SJSA1 (cell line): ENCODE measurements at places on chromosomes 16 and 17. TPM values are rescaled to one million over a fixed set of nuclear protein-coding genes. Genes with fewer than 3 reads are reported as not detected.
A peak's percentile ranks its signal among the peaks of the same experiment; 100 is the strongest.

GRCh38 chr17:36152639-36153120 lies 23.8 kb downstream of the TBC1D3B start:
- no peak for DNase-seq

DNA sequence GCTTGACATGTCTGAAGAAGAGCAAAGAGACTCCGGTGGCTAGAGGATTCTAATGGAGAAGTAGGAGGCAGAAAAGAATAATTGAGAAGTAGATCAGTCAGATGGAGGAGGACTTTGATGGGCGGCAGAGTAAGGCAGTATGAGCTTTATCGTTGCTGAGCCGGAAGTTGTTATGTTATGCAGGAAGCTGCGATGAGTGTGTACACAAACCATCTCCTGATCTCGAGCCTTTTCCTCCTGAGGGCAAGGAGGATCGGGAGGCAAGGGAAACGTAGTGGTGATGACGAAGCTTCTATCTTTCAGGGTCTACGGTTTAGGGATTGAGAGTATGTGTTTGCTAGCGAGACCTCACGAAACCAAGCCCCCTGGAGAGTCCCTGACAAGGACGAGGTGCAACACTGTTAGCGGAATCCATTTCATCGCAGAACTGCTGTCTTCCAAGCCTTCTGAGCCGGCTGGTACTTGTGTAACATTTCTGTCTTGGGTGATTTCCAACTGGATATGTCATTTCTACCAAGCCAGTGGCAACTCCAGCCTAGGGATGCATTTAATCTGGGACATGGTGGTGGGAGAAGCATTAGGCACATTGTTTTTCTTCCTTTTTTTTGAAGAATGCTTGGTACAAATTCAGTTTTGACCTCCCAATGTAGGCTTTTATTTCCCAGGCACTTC lies 45.5 kb downstream of the RBFOX1 start:
- DNase-seq: no peak

- DNase-seq: peak; percentile 4
These were observed 9.7 kb downstream of the C16orf54 start for GRCh38 chr16:29736112-29736511.

TEKT3 gene
- 1.0 TPM in 1 of 2 replicates, not detected in the other for total RNA-seq

DNA sequence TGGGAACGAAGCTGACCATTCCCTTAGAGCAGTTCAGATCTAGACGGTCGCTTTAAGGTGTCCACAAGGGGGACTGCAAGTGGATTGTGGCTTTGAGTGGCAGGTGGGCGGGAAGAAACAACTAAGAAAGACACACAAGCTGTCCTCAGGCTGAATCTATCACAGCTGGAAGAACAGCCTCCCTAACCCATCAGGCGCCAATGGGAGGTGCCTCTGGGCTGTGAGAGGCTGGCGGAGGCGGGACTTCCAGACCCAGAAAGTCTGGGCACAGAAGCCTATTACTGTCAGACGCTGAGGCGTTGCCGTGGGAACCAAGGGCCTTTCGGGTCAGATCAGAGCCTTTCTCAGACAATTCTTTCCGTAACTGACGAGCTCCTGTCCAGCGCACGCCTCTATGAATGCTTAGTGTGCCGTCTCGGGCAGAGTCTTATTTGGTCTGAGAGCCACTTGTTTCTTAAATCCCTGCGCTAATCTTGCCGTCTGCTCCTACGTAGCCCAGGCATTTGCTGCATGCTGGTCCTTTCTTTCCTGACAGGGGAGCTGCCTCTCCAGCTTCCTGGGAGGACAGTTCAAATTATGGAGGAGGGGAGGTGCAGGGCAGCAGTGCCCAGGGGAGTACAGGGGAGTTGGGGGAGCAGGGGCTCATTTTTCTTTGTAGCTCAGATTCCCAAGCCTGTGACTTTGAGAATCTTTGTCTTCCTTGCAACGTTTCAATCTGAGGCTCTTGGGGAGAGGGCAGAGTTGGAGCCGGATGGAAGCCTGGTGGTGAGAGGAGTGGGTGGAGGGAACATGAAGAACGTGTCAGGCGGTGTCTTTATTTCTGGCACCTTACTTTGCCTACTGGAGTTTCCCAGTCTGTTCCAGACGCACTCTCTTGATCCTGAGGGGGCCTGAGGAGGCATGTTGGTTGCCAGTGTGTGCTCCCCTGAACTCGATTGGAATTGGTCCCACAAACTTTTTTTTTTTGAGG lies 618.7 kb downstream of the KCNJ18 start:
- DNase-seq: no peak

C1QTNF8 gene
- total RNA-seq: not detected in 2 replicates

GRCh38 chr17:42442196-42442565 lies 16.5 kb upstream of the ATP6V0A1 start:
- DNase-seq: no peak

GRCh38 chr17:76007131-76007849 lies 6.6 kb downstream of the CDK3 start:
- DNase-seq: no peak

CTRB1 gene
- total RNA-seq: not detected in 2 replicates

- no peak for DNase-seq
These were observed 8.0 kb downstream of the TNRC6A start for GRCh38 chr16:24737391-24737871.

GRCh38 chr16:57165938-57166337 lies 19.9 kb downstream of the PSME3IP1 start:
- DNase-seq: no peak

OR1A1 gene
- total RNA-seq: not detected in 2 replicates

- DNase-seq: no peak
These were observed 36.7 kb downstream of the PLXDC1 start for GRCh38 chr17:39114723-39115122.

DNA sequence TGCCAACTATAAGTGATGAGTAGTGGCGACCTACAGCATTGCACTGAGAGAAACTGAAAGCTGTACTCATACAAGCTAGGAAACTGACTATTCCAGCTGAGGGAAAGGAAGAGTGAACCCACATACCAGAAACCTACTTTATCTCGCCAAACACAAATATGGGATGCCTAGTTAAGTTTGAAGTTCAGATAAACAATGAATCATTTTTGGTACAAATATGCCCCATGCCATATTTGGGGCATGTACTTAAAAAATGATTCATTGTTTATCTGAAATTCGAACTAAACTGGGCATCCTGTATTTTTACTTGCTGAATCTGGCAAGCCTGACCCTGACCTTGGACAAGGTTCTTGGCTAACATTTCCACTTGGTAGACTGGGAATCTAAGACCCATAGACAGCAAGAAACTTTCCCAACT lies 527.8 kb upstream of the PSMD7 start:
- DNase-seq: no peak

DPEP2 gene
- total RNA-seq: 0.18 TPM in 1 of 2 replicates, not detected in the other

MEIOB gene
- not detected in 2 replicates for total RNA-seq

DNA sequence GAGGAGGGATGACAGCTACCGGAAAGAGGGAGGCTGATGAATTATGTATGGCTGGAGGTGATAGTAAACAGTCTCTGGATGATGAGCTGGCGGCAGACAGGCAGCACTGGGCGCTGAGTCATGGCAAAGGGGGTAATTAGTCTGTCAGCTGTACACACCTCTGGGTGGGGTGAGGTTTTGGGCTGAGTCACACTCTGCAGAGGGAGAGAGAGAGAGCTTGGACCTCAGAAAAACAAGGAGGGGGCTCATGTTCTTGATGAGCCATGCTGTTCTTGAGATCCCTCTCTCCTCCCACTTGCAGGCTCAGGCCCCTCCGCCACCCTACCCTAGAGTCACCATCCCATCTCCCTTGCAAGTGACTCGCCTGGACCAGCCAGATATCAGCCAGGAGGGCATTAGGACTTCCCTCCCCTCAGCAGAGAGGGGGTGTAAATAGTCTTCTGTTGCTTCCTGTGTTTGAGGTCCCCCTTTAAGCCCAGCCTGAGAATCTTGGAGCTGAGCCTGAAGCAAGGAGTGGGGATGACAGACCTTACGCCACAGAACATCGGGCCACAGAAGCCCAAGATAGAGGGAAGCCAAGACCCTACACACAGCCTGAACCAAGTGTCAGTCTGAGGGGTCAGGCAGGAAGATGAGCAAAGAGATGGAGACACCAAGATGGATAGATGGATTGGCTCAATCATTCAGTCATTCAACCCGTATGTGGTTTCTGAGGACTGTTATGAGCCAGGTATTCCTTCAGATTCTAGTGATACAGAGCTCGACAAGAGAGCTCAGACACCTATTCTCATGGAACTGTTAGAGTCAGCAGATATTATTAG lies 383.2 kb upstream of the CCL2 start:
- no peak for DNase-seq

CTRL gene
- total RNA-seq: 0.09 and 0.29 TPM in 2 replicates

DNA sequence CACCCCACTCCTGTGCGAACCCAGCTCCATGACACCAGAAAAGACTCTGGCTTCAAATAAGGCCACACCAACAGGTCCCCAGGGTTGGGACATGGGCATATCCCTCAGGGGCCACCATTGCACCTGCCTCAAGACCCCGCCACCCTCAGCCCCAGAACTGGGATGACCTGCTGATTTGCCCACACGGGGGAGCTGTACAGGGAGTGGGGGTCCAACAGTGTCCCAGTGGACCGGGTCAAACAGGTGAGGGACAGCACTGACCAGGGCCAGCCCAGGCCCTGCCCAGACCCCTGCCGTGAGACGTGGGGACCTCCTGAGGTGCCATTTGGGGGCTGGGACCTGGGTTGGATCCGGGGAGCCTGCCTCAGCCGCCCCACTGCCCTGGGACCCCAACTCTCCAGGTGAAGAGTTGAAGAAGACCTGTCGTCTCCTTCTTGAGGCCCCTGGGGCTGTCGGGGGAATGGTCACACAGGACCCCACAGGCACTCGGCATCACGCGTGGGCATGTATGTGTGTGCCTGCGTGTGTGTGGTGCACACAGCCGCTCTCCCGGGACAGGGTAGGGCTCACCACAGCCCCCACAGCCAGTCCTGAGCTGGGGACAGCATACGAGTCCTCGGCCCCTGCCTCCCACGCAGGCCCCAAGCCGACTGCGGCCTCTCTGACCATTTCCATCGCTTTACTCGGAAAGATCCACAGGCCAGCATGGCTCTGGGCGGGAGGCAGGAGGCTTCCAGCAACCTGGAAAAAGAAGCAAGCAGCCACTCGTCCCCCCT lies 34.2 kb upstream of the ZNF469 start:
- no peak for DNase-seq

- no peak for DNase-seq
These were observed 35.1 kb downstream of the CDH1 start for GRCh38 chr16:68772030-68772681.

DNA sequence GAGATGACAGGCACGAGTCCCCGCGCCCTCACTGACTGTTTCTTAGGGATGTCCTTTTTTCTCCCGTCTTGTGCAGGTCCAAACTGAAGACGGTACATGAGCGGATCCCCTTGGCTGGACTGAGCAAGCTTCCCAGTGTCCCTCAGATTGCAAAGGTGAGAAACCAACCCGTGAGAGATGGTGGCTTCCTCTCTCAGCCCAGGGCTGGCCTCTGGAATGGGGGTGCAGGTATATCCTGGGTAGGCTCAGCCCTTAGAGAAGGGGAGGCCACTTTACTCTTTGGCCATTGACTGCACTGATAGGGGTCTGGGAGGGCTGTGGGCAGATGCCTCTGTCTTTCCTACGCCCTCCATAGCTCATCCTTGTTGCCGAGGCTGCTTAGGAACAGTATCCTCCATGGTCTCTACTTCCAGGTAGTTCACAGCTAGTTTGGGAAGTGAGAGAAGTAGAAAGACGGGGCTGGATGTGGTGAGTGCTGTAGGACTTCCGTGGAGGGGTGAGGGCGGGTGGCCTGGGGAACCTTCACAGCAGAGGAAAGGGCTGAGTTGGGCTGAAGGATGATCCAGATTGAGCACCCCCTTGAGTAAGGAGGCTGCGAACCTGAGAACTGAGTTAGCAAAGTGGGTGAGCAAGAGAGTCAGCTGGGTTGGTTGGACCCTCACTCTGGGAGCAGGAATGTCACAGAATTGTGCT lies 83.0 kb downstream of the OR1D5 start:
- no peak for DNase-seq

TGFB1I1 gene
- total RNA-seq: 66.3 and 90.1 TPM in 2 replicates

DNA sequence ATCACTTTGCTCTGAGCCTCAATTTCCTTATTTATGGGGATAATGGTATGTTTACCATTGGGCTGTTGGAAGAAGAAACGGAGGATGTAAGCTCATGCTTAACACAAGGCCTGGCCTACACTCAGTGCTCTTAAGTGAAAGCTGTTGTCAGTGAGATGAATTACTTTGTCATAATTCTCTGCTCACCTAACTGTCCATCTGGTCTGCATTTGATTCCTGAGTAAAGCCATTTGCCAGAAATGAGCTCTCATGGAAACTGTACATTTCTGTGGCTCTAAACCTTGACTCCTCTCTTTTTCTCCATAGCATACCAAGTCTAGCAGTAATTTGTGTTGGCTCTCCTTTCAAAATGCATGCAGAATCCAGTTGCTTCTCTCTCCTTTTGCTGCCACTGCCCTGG lies 445.7 kb downstream of the UTP18 start:
- DNase-seq: no peak

- no peak for DNase-seq
These were observed 1.8 kb upstream of the MT2A start for GRCh38 chr16:56606476-56607108.

DNA sequence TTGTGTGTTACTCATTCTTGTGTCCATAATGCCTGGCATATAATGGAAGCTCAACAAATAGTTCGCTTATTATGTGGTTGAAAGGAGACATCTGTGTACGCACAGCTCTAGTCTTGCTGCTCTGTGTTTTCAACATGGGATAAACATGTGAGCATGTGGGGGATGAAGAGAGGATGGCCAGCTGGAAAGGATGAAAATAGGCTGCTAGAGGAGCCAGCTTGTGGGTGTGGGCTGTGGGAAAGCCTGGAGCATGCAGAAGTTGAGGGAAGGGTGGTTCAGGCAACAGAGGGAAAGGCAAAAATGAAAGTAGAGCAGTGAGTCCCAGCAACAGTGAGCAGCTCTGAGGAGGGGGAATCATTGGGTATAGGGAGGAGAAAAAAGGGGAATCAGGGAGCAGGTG lies 324.6 kb upstream of the CDH11 start:
- no peak for DNase-seq

ZPBP2 gene
- total RNA-seq: not detected in 2 replicates

- DNase-seq: no peak
These were observed 11.6 kb downstream of the ZSCAN10 start for GRCh38 chr16:3087243-3088235.

GRCh38 chr17:79033046-79033616 lies 9.2 kb downstream of the C1QTNF1 start:
- DNase-seq: no peak

FADS6 gene
- not detected in 2 replicates for total RNA-seq

CASKIN1 gene
- total RNA-seq: not detected in 2 replicates

KRT39 gene
- total RNA-seq: not detected in 2 replicates

GRCh38 chr17:47279062-47279801 lies 25.6 kb downstream of the ITGB3 start:
- DNase-seq: peak; percentile 98

DNA sequence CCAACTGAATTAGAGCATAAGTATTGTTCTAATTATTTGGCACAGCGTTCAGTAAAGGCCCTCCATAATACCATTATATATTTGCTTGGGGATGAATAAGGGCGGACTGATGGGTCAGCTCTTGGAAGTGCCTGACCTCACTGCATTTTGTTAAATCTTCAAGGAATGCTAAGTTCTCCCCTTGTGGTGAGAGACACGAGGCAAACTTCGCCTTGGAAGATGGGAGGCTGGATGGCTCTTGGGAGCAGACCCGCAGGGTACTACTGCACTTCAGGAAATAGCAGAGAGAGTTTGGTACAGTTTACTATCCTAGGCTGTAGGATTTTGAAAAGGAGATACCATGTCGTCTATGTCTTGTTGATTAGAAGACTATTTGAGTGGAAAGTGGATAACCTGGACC lies 87.0 kb upstream of the RPRML start:
- DNase-seq: no peak
